ENCODE measurements at places on chromosomes 5 and 9. TPM values are rescaled to one million over a fixed set of nuclear protein-coding genes. Genes with fewer than 3 reads are reported as not detected.

Gene C9orf43
- 0.51 TPM for total RNA-seq

Gene NEUROG1
- not detected for total RNA-seq

Gene PLPP7
- not detected for total RNA-seq

Gene KCNN2
- total RNA-seq, result 1.2 TPM

Gene EPB41L4B
- 5.8 TPM for total RNA-seq

Gene CXCL14
- total RNA-seq, result not detected

Gene IFNA21
- total RNA-seq, result not detected

Gene SNCAIP
- total RNA-seq, result not detected

Gene PCDHB3
- total RNA-seq, result 0.10 TPM

Gene FAM78A
- not detected for total RNA-seq

Gene SARDH
- not detected for total RNA-seq

Gene FBP1
- 6.5 TPM for total RNA-seq

DNA sequence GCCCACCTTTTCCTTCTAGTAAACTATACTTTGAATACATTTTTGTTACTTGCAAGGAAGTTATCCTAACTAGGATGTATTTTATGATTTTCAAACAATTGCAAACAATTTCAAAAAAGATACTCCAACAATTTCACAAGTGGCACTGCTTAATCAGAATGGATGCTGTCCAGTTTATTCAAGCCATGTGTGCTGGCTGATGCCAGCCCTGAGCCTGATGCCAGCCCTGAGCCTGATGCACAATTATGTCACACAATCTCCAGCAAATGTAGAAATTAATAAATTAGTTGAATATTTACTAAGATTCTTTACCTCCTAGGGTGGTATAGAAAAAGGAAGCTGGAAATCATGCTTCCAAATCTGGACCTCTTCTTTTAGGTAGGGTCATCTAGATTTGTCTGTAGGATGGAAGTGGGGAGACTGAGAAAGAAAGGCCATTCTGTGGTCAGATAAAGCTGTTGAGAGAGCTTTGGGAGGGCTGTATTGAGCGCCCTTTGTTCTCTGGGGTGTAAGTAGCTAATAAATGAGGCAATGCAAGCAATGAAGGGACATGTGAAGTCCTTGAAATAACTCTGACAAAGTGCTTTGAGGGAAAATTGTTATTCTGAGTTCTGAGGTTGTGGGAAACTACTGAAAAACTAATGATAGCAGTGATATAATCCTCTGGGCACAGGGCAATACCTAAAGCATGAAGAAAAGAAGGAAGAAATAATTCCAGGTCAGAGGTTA is 5.8 kb upstream of the C6 start:
- no peak for DNase-seq

DNA sequence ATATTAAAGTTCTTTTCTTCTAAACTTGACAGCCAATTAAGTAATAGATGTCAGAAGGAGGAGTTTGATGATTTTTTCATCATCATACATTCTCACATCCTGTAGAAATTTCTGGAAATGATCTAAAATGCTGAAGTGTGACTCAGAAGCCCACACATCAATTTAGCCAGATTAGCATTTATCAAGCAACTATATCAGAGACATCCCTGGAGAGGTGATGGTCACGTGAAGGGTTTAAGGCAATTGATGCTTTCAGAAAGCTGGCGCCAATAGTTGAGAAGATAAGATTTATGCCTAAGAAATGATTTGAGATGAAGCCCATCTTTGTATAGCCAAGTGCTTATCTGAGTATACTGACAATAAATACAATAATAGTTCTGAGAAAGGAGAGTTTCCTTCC is 162.9 kb upstream of the RORB start:
- DNase-seq, result no peak

DNA sequence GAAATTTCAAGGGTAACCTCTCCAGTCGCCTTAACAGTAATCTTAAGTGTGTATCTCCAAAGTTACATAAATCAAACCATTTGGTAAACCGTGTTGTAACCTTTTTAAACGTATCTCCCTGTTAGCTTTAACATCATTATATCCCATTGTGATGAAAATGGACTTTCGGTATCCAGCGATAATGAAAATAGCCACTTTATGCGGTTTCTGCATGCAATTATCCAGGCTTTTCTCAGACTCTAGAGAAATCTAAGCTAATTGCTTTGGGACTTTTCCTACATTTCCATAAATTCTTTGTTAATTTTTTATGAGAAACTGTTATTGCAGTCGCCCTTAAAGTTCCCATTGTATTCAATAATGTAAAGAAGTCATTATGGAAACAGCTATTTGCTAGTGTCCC is 170.7 kb downstream of the ZNF608 start:
- DNase-seq, result no peak

- DNase-seq, result no peak
Observed at GRCh38 chr5:138386290-138386689, 33.8 kb downstream of the KDM3B start.

GRCh38 chr9:97075289-97075985 is 36.5 kb upstream of the CTSV start:
- no peak for DNase-seq

GRCh38 chr5:72021651-72022357 is 85.5 kb upstream of the MAP1B start:
- DNase-seq, result no peak

- DNase-seq, result peak; percentile 32
Observed at GRCh38 chr5:147763791-147764525, 18.6 kb downstream of the JAKMIP2 start.

- no peak for DNase-seq
Observed at GRCh38 chr9:129310666-129311350, 132.7 kb upstream of the IER5L start.

- no peak for DNase-seq
Observed at GRCh38 chr5:72209147-72210115, 102.2 kb downstream of the MAP1B start.

- no peak for DNase-seq
Observed at GRCh38 chr5:175544108-175544511, 65.8 kb downstream of the SFXN1 start.

DNA sequence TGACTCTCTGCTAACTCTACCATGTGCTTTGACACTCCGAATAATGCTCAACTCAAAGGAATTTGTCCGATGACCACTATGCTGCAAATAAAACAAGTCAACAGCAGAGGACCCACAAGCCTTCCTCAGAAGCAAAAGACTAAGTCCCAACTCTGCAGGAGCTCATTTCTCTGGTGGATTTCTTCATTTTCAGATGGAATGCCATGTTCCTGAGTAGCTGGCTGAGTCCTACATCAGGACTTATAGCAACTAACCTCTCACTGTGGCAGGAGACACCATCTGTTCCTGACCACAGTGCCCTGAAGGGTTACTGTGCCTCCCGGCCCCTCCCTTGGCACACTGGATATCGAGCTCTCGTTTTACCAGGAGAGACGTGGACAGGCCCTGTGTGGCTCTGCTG is 20.8 kb downstream of the LHFPL2 start:
- DNase-seq, result no peak

- DNase-seq, result peak; percentile 1
Observed at GRCh38 chr5:18314192-18314778, 680.0 kb downstream of the TAF11L14 start.

DNA sequence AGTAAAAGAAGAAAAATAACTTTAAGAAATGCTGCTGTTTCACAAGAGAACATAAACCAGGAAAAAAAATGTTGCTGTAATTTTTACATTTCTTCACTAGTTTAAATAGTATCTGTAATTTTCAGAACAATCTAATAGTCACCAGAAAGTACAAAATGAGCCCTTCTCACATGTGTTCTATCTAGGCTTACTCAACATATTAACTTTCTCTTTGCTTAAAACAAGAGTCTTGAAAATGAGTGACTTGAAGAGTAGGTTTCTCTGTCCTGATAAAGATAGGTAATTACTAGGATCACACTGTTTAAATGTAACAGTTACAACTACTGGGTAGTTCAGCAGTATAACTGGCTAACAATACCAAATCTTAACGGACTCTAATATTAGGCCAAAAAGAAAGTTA is 37.5 kb downstream of the CLINT1 start:
- DNase-seq, result no peak

GRCh38 chr9:3875361-3876132 is 349.7 kb upstream of the RFX3 start:
- DNase-seq, result peak; percentile 19

- DNase-seq, result no peak
Observed at GRCh38 chr9:95018099-95018936, 291.8 kb downstream of the AOPEP start.

All from Calu3 (cell line).